Stimulated activated CD4-positive, alpha-beta T cell treated with anti-CD3 and anti-CD28 coated beads, Interleukin-15, amount 100 ng/mL, for 48 hours (primary cell): ENCODE measurements at places on chromosomes 13 and 19.

- no peak for DNase-seq
Measured at GRCh38 chr13:34847766-34848165, 94.3 kb upstream of the NBEA start.

DNA sequence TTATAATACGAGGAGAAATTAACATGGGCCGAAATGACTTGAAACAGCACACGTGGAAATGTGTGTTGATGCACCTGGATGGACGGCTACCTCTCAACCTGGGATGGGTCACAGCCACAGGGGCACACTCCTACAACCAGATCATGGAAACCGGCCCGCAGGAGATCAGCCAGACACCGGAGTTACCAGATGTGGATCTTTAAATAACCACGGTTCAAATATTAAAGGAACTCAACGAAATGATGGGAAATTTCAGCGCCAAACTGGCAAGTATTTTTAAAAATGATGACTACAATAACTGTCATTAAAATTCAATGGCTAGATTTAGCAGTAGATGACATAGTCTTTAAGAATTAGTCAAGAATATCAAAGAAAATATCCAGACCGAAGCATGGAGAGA, 166.9 kb upstream of the GPR12 start:
- no peak for DNase-seq

DNA sequence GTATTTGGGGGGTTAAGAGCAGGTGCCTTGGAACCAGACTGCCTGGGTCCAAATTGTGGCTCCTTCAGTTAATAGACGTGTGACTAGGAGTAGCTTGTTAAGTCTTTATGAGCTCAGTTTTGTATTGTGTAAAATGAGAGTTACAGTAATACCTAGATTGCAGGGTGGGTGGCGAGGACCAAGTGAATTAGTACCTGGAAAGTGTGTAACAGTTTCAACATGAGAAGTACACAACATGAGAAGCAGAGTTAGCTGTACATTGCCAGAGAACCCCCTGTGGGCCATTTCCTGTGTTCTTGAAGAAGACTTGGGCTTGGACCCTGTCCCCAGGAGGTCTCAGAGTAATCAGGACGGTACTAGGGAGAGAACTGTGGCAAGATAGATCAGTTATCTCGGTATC, 36.8 kb downstream of the PPP2R1A start:
- DNase-seq = peak; percentile 10

GRCh38 chr19:33456845-33457220, 64.8 kb downstream of the PEPD start:
- no peak for DNase-seq

- no peak for DNase-seq
Measured at GRCh38 chr13:92407858-92408257, 818.7 kb upstream of the GPC6 start.

GRCh38 chr19:34430738-34431625, 2.8 kb downstream of the UBA2 start:
- peak; percentile 4 for DNase-seq

GRCh38 chr19:27765912-27766725, 1446.8 kb downstream of the UQCRFS1 start:
- DNase-seq = no peak

DNA sequence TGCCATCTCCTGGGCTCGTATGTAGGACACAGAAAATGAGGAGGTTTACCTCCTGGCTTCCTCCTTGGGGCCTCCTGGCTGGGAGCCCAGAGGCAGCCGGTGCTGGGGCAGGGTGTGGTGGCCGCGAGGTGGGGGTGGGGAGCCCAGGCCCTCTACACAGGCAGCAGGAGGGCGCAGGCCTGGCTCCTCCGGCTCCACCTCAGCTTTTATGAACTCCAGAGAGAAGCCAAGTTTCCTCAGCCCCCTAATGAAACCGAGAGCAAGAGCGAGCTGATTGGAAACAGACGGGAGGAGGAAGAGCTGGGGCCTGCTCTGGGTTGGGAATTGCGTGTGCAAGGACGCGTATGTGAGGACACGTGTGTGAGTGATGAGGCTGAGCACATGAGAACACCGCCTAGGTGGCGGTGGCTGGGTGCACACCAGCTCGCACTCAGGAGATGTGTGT, 23.1 kb downstream of the LYL1 start:
- no peak for DNase-seq

GRCh38 chr19:49515767-49516166, 3.3 kb downstream of the FCGRT start:
- no peak for DNase-seq

DNA sequence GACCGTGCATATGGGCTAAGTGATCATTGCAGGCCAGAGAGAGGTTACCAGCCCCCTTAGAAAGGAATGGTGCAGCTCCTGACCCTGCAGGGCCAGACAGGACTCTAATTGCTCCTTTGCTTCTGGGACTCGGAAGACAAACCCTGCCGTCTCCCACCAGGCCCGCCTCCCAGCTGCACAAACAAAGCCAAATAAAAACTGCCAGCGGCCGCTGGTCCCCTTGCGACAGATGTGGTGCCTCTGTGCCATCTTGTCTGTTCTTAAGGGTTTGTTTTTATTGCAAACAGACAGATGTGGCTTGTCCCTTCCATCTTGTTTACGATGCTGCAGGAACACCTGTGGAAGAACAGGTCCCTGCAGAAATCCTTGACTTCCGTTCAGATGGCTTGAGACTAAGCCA, 434.4 kb upstream of the TSHZ3 start:
- no peak for DNase-seq

DNA sequence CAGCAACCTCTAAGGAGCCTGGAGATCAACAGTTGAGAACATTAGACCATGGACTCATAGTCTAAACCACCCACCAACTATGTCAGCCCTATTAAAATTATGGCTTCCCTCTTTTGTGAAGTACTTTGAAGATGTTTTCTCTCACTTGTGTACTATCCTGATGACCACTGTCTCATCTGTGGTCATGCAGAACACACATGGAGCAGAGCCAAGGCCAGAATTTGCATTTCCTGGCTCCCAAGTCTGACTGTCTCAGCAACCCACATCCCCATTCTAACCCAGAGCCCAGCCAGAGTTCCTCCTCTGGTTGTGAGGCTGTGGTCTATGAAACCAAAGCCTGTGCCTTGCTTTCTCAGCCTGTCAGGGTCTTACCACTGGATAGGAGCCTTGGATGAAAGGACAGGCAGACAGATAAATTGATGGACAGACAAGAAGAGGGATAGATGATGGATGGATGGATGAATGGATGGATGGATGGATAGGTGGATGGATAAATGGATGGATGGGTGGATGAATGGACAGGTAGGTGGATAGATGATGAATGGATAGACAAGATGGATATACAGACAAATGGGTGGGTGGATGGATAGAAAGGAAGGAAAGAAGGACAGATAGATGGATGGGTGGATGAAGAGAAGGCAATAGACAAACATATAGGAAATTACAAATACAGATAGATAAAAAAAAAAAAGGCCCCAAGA, 35.4 kb downstream of the ZNF557 start:
- no peak for DNase-seq

GRCh38 chr13:46682015-46682414, 114.9 kb downstream of the ESD start:
- DNase-seq = no peak
